ENCODE measurements at places on chromosomes 1 and 21. TPM values are rescaled to one million over a fixed set of nuclear protein-coding genes. Genes with fewer than 3 reads are reported as not detected.
A peak's percentile ranks its signal among the peaks of the same experiment; 100 is the strongest.

PEAR1 gene
- polyA plus RNA-seq, result 1.7 TPM

GJB4 gene
- not detected for polyA plus RNA-seq

ENTREP3 gene
- polyA plus RNA-seq, result 20.0 TPM

TMEM52 gene
- polyA plus RNA-seq, result 3.8 TPM

PTPRC gene
- polyA plus RNA-seq, result 0.11 TPM

PTPRU gene
- 2.9 TPM for polyA plus RNA-seq

RAP1GAP gene
- polyA plus RNA-seq, result 0.99 TPM

DNA sequence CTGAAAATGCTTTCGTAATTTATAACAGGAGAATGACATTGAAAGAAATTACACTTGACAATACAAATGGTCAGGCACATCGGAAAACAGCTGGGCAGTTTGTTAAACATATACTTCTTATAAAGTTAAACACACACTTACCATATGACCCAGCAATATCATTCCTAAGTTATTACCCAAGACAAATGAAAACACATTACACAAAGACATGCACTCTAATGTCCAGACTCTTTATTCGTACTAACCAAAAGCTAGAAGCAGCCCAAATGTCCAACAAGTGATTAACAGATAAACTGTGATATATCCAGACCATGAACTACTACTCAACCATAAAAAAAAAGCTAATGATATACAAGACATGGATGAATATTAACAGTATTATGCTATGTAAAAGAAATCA is 8.5 kb downstream of the AKT3 start:
- no peak for DNase-seq

DNA sequence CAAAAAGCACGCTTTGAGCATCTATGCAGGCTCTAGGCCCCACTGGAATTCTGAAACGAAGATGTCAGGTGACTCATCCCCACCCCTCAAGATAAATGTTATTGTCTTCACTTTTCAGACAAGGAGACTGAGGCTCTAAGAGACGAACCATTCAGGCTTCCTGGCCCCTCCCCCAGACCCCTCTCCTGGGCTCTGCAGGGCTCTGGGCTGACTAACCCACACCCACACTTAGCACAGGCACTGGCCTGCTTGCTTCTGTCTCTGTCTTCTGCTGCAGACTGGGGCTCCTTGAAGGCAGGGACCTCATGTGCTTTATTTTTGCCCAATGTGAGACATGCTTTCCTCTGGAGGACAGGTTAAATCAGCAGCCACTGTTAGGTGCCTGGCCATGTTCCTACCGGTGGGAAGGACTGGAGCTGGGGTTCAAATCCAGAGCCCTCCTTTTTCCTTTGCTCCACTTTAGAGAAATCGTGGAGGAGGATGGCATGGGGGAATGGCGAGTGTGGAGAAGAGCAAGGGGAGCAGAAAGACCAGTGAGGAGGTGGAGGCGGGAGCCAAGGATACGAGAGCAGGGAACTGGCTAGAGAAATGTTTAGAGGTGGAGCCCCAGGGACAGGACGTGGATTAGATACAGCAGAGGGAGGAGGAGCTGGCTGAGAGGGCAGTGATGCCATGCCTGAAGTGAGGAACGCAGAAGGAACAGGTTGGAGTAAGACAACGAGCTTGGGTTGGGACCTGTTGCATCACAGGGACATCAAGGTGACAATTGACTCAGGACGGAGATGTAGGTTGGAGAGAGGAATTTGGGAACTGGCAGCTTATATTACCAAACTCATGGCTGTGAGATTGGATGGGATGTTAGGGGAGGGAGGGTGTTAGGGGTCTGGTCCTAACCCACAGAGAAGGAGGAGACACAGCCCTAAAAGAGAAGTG is 1.7 kb downstream of the TMEM125 start:
- peak; percentile 8 for DNase-seq

DNA sequence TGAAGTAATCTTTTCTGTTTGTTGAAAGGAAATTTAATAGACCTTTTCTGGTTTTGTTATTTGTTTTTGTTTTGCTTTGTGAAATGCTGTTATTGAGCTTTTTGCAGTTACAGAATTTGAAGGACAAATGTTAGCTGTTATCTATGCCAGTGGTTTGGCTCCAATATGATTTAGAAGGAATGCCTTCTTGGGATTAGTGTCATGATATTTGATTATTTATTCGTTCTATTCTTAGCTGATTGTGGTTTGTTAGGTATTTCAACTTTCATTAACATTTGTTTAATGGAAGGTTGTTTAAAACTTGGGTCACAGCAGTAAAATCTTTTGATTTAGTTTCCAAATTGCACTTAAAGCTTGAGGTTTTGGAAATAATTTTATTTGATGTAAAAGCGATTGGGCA is 33.5 kb downstream of the ADGRL2 start:
- no peak for DNase-seq

DNA sequence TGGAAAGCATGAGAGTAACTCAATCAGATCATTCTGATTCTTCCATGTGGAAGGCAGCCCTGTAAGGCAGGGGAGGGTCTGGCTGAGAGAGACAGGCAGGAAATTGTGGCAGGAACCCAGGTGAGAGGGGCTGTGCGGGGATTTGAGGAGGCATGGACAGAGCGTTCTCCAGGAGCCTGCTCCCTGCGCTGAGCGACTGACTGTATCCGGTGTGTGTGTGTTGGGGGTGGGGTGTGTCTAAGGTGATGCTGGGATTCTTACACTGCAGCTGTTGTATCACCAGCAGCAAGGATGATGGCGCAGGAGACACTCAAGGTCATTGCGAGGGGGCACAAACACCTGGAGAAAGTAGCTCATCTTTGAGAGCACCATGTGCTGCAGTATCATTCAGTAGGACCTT is 128.5 kb downstream of the RHOU start:
- DNase-seq, result peak; percentile 41

- DNase-seq, result no peak
Measured at GRCh38 chr1:226117330-226117729, 54.8 kb downstream of the H3-3A start.

- no peak for DNase-seq
Measured at GRCh38 chr1:14759843-14760242, 161.4 kb downstream of the KAZN start.

DNA sequence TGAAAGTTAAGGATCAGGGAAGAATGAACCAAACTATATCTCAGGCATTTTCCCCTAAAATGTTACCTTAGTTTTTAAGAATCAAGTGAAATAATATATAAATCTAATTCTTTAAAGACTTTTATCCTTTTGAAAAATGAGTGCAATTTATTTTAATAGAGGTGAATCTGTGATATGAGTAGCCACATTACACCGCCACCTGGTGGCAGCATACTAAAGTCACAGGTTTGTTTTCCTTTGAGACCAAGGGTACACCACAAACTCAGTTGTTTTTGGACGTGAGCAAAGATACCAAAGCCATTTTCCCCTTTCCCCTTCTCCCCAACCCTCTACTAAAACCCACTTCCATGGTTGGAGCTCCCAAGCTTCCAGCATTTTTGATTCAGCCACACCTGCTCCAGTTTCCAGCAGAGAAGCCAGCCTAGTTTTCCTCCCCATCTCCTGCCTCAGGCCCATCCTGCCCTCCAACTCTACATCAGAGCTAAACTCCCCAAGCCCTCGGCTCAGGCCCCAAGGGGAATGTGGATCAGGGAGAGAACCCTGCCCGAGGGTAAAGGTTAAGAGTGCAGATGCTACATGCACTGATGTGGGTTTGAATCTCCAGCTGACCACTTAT is 22.9 kb upstream of the LDLRAP1 start:
- DNase-seq, result peak; percentile 70

GRCh38 chr21:39014747-39015146 is 168.5 kb downstream of the PSMG1 start:
- no peak for DNase-seq

DNA sequence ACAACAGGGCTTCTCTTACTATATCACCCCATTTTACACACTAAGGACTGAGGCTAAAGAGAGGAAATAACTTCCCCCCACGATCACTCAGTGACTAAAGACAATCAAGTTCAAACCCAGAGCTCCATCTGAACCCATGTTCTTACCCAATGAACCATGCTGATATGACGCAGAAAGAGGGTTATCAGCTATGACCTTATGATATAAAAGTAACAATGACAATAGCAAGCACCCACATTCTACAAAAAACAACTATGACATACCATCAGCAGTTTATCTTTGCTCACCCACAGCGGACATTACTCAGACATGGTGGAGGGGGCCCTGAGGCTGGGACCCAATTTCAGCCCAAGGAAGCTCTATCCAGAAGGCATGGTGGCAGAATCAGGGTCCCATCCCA is 75.7 kb downstream of the PTPN14 start:
- DNase-seq, result no peak

GRCh38 chr1:1014799-1015681 is 1.7 kb downstream of the ISG15 start:
- DNase-seq, result peak; percentile 65

DNA sequence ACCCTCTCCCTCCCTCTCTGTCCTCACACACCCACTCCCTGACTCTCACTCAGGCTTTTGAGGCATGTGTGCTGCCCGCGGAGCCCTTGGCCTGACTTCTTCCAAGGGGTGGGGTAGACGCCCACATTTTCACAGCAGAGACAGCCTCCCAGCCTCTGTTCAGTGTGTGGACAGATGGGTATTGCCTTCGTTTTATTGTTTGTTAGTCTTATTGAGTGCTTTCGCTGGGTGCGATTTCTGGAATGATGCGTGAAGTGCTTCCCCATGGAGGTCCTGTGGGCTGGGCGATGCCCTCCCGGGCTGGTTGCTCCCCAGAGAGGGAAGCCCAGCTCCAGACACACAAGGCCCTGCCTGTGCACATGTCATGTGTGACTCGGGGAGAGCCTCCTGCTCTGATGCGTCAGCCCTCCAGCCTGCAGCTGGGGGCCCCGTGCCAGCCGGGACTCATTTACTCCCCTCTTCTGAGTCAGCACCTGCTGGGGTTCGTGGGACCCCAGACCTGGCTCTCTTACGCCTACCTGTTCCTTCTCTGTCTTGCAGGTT is 14.7 kb downstream of the PDXK start:
- no peak for DNase-seq

GRCh38 chr21:45085700-45086099 is 11.3 kb downstream of the ADARB1 start:
- no peak for DNase-seq

DNA sequence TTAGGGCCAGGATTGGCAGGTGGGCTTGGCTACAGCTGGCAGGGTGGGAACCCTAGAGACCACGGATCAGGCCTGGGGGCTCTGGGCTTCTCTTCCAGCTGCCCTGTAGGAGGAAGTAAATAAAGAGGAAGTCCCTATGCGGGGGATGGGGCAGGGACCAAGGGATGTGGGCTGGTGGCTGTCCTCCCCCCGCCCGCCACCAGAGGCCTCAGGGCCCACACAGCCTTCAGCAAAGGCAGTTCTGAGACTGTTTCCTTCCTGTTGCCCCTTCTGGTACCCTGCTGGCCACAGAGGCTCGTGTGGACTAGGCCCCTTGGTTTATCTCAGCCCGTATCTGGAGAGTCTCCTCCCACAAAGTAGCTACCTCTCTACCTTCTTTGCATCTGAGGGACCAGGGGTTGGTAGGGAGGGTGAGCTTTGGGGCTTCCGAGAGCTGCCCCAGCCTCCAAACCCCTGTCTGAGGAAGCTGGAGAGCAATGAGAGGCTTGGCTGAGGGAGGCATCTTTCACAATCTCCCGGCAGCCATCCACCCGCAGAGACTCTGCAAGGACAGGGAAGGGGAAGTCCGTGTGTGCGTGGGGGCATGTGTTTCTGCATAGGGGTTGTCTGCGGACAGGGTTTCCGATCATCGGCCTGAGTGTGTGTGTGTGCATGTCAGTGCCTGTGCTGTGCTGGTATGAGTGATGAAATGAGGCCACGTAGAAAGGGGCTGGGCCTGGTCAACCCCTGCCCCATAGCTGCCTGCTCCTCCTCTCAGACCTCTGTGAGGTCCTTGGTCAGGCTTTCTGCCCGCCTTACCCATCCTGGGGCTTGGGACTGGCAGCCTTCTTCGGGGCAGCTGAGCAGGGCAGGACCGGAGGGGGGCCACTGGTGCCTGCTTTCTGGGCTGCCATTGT is 12.5 kb downstream of the RPS6KA1 start:
- DNase-seq, result peak; percentile 73

DNA sequence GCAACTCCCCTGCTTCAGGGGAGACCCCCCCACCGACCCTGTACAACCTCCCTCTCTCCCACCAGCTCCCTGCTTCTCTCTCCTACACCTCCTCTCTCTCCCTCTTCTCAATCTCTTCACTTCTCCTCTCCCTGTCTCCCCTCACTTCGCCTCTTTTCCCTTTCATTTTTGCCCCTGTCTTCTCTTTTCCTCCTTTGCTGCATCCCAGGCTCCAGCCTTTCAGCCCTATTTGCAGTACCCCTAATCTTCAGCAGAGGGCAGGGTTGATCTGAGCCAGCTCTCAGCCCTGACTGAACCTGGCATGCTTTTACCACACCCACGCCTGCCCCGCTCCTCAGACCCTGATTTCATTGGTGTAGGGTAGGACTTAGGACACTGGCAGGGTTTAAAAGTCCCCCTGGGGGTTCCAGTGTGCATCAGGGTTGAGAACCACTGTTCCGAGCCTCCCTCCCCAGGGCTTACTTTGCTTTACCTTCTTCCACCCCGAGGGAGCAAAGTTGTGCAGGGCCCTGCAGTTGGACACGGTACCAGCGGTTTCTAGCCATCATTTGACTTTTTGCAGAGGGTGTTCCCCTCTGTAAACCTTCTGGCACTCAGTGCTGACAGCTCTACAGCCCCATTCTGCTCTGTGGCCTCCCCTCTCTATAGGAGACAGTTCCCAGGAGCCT is 67.3 kb upstream of the CNTN2 start:
- DNase-seq, result peak; percentile 88

DNA sequence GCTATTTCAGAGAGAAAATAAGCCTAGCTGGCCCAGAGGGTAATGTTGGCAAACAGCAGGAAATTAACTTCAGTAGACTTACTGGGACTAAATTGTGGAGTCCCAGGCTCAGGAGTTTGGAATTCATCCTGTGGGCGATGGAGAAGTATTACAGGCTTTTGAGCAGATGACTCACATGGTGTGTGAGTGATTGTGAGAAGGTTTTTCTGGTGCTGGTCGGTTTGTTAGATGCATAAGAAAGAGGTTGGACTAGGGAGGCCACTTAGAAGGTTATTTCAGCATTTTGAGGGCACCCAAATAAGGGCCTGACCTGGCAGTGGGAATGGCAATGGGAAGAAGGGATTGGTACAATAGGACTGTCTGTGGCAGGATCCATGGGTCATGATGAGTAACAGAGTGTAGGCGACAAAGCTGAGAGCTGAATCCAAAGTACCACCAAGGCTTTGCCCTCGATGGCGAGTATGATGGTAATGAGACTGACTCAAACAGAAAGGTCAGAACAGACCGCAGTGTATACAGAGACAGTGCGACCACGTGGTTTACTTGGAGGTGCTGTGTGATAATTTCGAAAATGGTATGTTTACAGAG is 69.2 kb upstream of the KIF26B start:
- DNase-seq, result no peak

GRCh38 chr21:35686156-35686555 is 374.2 kb downstream of the SETD4 start:
- DNase-seq, result no peak

DNA sequence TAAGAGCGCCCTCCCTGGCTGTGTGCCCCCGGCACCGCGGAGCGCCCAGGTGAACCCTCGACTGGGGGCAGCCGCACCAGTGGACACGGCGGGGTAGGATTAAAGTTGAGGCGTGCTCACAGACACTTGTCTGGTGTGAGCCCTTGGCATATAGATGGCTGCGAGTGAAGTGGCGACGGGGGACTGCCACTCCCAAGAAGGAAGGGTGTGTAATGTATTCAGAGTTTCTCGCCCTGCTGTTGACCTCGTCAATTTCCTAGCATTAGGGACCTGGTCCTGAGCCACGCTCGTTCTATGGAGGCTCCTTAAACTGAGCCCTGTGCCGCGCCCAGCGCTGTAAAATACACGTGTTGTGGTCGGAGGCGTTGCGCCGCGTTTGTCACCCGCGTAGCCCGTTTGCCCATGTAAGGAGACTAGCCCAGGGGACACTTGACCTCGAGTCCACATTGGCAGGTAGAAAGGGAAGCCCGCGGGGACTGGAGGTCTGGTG is 554 bp downstream of the EVA1C start:
- no peak for DNase-seq
